OCI-M1 (cell line): ENCODE measurements at places on chromosomes 5 and 9.

DNA sequence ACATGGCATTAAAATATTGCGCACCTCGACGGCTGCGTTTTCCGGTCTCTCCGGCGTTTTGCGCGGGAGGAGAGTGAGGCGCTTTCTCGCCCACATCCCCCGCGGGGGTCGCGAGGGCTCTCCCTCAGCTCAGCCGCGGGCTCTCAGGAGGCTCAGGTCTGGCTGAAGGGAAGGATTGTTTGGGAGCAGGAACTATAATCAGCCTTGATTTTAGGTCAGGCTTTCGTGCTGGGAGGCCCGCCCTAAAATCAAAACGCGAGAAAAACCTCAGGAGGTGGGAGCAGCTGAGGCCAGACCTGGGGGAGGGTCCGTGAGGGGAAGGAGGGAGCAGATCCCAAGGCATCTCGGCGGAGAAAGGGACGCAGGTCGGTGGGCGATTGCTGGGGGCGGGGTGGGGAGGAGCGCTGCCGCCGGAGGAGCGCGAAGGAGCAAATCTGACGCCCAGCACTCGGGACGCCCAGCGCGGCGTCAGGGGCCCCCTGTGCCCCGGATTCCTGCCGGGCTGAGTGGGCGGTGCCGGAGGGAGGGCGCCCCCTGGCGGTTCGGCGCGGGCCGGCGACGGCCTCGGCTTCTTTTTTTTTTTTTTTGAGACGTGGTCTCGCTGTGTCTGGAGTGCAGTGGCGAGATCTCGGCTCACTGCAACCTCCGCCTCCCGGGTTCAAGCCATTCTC, 18.7 kb upstream of the RNF130 start:
- DNase-seq: peak; percentile 82

- no peak for DNase-seq
Measured at GRCh38 chr9:84943482-84944050, 274.0 kb downstream of the NTRK2 start.

DNA sequence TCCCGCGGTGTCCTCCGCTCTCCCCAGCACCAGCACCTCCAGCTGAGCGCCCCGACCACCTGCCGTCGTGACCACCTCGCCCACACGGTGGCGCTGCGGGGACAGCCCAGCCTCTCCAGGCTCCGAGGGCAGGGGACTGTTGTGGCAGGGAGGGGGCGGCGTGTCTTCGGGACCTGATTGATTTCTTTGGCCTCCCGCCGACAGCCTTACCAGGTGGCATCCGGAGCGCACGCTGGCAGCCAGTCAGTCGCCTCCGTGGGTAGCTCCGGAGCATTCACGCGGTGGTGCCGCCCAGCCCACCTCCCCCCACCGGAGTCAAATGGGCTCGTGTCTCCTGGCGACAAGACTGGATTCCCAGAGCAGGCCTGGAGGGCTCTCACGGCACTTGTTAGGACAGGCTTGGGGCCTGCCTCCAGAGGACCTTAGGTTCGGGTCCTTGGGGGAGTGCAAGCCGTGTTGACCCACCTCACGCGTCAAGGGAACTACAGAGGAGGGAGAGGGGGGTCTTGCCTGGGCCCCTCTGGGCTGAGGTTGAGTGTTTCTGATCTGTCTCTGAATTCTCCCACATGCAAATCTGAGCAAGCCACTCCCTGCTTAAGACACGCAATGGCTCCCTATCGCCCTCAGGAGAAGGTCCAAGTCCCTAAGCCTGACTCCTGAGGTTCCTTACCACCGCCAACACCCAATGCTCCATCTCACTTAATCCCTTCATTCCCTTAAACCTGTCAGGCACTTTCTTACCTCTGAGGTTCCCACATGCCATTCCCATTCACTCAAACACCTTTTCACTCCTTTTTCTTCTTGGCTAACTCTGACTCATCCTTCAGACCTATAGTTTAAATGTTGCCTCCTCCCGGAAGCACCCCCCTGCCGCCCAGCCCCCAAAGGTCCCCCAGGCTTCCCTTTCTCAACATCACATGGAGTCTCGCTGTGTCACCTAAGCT, 51.2 kb upstream of the GGTA1 start:
- peak; percentile 77 for DNase-seq

DNA sequence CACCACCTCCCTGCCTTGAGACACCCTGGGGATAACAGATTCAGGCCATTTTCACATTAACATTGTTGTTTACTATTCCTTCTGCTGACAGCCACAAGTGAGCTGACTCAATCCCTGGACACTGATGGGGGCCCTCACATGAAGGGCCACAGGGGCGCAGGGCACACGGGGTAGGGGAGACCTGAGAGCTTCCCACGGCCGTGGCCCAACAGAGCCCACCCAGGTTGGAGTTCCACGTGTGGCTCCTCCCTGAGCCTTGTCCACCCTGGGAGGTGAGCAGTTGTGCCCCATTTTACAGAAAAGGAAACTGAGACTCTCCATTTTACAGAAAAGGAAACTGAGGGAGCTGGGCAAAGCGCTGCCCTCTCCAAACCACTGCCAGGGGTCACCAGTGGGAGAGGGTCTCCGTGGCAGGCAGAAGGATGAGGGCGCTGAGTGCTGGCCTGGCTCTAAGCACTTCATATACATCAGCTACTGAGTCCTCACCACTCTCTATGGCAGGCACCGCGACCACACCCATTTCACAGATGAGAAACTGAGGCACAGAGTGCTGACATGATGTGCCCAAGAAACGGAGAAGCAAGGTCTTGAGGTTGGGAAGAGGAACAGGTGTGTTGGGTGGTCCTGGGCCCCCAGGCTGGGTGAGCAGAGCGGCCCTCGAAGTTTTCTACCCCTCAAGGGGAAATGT, 2.3 kb downstream of the NINJ1 start:
- no peak for DNase-seq
